ENCODE measurements at places on chromosomes 11 and 22.

DNA sequence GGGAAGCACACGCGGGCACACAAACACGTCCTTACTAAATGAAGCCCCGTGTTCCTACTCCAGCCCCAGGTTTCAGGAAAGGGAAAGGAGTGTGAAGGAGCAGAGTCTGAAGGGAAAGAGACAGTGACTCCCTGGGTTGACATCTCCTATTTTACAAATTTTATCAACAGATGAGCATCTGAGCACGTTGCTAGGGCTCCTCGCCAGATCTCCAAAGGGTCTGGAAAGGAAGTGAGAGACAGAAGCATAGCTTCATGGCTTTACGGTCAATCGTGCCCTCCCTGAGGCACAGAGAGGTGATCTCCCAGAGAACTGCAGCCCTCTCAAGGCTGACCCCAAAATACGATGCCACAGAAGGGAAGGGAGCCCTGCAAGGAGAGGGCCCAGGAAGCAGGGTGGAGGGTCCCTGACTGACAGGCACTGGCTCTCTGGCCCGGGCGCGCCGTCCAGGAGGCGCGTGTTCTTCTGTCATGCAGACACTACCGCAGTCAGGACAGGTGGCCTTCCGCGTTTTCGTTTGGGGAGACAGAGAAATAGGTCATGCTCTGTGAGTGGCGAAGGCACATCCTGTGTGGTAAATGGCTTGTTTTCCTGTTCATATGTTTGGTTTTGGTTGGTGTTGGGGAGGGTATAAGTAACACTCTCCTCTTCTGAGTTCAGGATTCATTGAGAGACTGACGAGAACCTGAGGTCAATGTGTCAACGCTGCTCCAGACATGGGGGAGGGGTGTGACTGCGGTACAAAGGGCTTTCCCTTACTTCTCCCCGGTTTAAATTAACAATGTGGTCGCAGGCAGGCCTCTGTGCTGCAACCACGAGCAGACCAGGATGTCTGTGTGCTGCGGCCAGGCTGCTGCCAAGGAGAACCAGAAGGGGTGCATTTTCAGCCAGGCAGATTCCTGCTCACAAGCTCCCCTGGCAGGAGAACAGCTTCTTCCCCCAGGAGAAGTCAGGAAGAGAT is 813.3 kb downstream of the OPCML start:
- peak; percentile 33 for DNase-seq

GRCh38 chr11:111801135-111801534 is 34.9 kb upstream of the PPP2R1B start:
- DNase-seq: no peak

- DNase-seq: no peak
Observed at GRCh38 chr22:43829904-43830851, 18.1 kb upstream of the EFCAB6 start.

- DNase-seq: no peak
Observed at GRCh38 chr22:49849161-49850020, 4.3 kb upstream of the ZBED4 start.

GRCh38 chr22:27438271-27438980 is 363.1 kb downstream of the MN1 start:
- no peak for DNase-seq
